Islet precursor cell (in vitro differentiated cells): ENCODE measurements at places on chromosomes 11 and 22.

DNA sequence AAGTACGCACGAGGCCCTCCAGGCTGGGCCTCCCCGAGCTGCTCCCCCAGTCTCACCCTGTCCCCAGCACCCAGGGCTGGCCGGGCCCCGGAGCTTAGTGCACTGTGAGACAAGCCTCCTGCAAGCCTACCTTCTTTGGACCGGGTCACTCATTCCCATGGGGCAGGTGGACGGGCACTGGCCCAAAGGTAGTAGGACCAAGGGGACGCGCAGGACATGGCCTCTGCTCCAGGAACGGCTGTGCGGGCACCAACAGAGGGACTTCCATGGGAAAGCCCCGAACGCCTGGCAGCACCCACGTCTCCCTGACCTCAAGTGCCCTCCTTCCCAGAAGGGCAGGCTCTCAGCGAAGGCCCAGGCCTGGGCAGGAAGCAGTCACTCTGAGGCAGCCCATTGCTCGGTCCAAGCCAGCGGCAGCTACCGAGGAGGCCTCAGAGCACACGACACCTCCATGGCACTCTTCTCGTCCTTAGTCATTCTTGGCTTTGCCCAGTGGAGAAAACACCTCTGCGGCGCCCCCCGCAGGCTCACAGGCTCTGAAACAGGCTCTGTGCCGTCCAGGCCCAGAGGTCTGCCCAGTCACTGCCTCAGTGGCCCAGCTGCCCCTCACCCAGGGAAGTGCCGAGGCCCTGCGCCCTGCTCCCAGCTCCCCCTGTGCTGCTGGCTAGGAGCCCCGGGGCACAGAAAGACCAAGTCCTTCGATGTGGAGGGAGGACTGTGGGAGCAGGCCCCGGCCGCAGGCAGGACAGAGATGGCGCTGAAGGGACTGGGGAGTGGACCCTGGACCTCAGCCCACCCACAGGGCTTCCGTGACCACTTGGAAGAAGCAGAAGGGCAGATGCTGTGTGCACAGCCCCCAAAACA lies 3.8 kb downstream of the MOB2 start:
- DNase-seq: no peak

GRCh38 chr11:29676993-29677392 lies 339.8 kb downstream of the KCNA4 start:
- DNase-seq: no peak

DNA sequence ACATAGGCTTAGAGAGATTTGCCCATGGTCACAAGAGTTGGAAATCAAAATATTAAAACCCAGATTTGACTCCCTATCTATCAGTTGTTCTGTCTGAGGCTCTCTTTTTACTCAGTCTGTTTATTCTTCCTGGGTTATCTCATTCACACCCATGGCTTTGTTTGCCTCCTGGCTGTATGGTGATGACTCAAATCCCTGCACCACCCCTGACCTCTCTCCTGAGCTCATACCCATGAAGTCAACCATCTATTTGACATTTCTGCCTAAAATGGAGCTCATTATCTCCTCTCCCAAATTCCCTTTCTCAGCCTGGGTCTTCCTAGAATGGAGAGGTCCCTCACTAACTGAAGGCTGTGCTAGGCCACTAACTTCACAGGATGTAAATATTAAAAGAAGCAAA lies 27.8 kb upstream of the CCDC134 start:
- no peak for DNase-seq

GRCh38 chr22:17767233-17768065 lies 6.8 kb downstream of the BID start:
- DNase-seq: no peak

GRCh38 chr11:34356913-34357700 lies 703 bp downstream of the ABTB2 start:
- peak; percentile 84 for DNase-seq

GRCh38 chr11:20443596-20443995 lies 56.1 kb downstream of the PRMT3 start:
- no peak for DNase-seq

GRCh38 chr11:35912883-35913624 lies 30.8 kb upstream of the LDLRAD3 start:
- no peak for DNase-seq

- DNase-seq: no peak
These were observed 208.0 kb downstream of the DSCAML1 start for GRCh38 chr11:117589063-117589462.

GRCh38 chr11:36485298-36486002 lies 24.6 kb downstream of the TRAF6 start:
- DNase-seq: no peak

- peak; percentile 88 for DNase-seq
These were observed 8.0 kb downstream of the NUMA1 start for GRCh38 chr11:72072348-72072747.

DNA sequence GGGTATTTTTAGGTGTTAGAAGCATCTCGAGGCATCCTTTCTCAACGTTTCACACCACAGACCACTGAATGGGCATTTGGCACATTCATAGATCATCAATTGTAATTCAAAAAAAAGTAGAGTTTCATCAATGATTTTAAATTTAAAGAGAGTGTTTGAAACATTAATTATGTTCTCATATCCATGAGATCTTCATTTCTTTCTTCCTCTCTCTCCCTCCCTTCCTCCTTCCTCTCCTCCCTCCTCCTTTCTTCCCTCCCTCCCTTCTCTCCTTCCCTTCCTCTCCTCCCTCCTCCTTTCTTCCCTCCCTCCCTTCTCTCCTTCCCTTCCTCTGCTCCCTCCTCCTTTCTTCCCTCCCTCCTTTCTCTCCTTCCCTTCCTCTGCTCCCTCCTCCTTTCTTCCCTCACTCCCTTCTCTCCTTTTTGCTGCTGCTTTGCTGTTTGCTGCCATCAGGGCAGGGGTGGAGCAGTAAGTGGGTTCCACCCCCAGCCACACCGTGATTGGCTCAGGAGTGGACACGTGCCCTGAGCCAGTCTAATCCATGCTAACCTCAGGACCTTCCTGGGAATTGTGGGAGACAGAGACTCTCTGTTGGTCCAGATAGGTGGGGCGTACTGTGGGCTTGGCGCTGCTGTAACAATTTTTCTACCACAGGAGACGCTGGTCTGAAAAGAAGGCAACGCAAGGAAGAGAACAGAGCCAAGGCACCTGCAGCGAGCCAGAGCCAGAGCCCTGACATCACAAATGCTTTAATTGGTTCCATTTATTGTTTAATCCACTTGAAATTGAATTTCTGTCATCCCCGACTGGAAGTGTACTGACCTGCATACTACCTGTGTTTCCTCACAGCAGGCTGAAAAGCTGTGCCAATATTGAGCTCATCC lies 33.7 kb upstream of the APOBEC3A start:
- no peak for DNase-seq

DNA sequence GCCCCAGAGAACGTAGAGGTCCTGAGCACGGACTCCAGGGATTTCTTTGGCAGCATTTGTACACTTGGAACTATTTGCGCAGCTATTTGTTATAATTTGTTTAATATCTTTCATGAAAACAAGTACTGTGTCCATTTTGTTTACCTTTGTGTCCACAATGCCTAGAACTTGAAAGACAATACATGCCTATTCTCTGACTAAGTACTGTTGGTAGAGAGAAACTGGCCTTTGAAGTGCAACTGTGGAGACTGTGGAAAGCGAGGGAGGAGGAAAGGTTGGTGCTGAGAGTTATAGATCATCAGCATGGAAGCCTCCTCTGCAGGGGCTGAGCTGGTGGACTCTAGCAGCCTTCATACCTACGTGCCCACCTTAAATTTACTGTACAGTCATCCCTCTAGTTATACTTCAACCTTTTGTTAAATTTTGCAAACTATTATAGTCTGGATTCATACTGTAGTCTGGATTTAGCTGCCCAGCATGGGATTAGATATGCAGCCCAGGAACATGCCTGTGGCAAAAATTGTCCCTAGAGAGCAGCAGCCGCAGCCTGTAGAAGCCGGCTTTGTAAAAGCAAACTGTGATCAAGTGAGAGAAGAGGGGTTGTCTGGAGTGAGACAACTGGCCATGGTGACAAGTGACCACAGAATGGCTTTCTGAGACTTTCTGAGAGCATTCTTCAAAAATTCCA lies 24.2 kb upstream of the YAP1 start:
- no peak for DNase-seq

DNA sequence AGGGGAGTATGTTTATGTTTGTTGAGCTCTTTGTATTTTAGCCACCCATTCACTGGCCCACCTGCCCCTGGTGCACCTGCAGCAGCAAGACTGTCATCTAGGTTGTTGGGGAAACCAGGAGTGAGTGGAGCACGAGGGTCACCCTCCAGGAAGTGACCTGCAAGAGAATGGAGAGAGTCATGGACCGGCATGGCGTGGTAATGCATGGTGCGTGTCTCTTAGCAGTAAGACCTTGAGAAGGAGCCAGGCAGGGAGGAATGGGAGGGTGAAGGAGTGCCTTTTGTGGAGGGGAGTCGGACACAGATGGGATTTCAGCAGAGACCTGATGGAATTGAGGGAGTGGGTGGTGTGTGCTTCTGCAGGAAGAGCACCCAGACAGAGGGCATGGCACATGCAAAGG lies 37.9 kb downstream of the KCNQ1 start:
- no peak for DNase-seq

- peak; percentile 43 for DNase-seq
These were observed 81.4 kb downstream of the KCNQ1 start for GRCh38 chr11:2525941-2526807.

GRCh38 chr11:19566583-19567379 lies 145.9 kb upstream of the NAV2 start:
- no peak for DNase-seq

DNA sequence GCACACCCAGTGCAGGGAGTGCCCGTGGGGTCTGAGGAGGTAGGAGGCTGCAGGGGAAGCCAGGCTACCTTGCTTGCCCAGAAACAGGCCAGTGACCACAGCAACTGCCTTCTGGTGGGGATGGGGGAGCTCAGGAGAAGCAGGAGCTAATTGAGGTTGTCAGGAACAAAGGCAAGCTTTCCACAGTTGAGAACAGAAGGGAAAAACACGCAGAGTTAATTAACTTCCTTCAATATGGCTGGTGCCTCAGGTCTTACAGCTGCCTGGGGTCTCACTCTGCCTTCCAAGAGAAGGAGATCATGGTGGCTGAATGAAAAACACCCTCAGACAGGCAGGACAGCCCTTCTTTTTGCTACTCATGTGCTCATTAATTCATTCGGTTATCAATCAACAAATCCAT lies 127.9 kb upstream of the SYT13 start:
- DNase-seq: no peak
